Heart right ventricle (tissue), 16 donors: ENCODE measurements at places on chromosomes 7 and 10. TPM values are rescaled to one million over a fixed set of nuclear protein-coding genes. Genes with fewer than 3 reads are reported as not detected.

SLC26A4 gene
- total RNA-seq: 1.2 TPM

FAM53B gene
- 19.0 TPM for total RNA-seq

DNA sequence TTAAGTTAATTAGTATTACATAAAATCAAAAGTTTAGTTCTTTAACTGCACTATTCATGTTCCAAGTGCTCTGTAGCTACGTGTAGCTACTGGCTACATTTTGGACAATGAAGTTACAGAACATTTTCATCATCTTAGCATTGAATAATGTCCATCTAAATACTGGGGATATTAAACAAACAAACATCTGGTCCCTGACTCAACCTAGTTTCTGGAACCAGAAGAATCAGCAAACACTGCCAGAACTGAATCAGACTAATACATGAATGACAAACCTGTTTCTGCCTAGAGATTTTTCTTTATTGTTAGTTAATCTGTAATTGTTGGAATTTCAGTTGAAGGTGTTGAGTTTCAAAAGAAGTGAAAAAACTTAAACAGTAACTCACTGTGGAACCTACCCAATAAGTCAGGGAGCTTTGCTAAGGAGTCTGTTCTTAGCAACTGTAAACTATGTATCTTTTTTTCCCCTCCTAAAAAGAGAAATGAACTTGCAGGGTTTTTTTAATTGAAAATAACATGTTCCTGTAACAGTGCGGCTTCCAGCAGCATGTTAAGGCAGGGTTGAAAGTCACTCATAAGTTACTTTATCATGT, 58.3 kb downstream of the CDK13 start:
- DNase-seq: no peak
- H3K4me3 ChIP-seq: no peak overlapping the region
- H3K36me3 ChIP-seq: no peaks in the 10 kb centered on the region
- H3K27me3 ChIP-seq: no peaks in the 10 kb centered on the region

GRCh38 chr7:157874208-157874816, 537.5 kb downstream of the DNAJB6 start:
- peaks cover 3% of the 10 kb centered on the region for H3K4me1 ChIP-seq
- H3K36me3 ChIP-seq: no peaks in the 10 kb centered on the region
- no peak overlapping the region for H3K27ac ChIP-seq
- peaks cover 4% of the 10 kb centered on the region for H3K27me3 ChIP-seq
- no peak overlapping the region for H3K4me3 ChIP-seq
- DNase-seq: no peak

- no peak overlapping the region for H3K4me3 ChIP-seq
- no peaks in the 10 kb centered on the region for H3K4me1 ChIP-seq
- H3K27ac ChIP-seq: no peak overlapping the region
- DNase-seq: no peak
These were observed 669.3 kb downstream of the AUTS2 start for GRCh38 chr7:70267381-70268120.

DNA sequence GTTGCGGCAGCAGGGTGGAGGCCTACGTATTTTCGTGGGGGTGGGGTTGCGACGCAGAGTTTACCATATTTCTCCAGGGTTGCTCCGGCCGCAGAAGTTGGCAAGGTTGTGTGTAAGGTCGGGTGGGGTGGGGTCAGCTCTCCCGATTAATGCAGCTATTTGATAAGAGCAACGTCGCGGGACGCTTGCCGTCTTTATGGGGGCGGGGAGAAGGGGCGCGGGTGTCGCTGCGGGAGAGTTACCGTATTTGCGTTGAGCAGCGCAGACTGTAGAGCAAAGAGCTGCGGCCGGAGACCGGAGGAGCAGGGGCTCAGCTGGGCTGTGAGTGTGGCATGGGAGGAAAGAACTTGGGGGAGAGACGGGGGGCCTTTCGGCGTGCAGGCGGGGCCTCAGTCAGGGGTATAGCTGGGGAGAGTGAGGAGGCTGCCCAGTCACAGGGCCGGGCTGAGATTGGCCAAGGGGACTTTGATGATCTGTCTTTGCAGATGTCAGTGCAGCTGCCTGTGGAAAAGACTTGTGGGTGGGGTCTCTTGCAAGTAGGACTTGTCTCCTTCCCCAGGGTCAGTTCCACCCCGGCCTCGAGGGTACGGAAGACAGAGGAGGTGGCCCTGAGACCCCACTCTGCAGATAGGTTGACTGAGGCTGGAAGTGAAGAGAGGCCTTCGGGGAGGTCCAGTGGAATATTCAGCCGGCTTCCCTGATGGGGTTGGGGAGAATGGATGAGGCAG, 26.6 kb downstream of the ZNF775 start:
- H3K27ac ChIP-seq: peak overlapping the region; percentile 99
- peaks cover 13% of the 10 kb centered on the region for H3K36me3 ChIP-seq
- no peaks in the 10 kb centered on the region for H3K27me3 ChIP-seq
- H3K4me1 ChIP-seq: peaks cover 32% of the 10 kb centered on the region
- no peak for DNase-seq
- peak overlapping the region; percentile 42 for H3K4me3 ChIP-seq

- peak; percentile 27 for DNase-seq
- H3K4me1 ChIP-seq: no peaks in the 10 kb centered on the region
- no peaks in the 10 kb centered on the region for H3K27me3 ChIP-seq
- H3K27ac ChIP-seq: no peak overlapping the region
- H3K4me3 ChIP-seq: no peak overlapping the region
- H3K36me3 ChIP-seq: no peaks in the 10 kb centered on the region
These were observed 29.1 kb upstream of the CALD1 start for GRCh38 chr7:134750083-134751062.

GRCh38 chr10:122441961-122442360, 12.5 kb upstream of the ARMS2 start:
- DNase-seq: no peak
- H3K27me3 ChIP-seq: no peaks in the 10 kb centered on the region
- no peak overlapping the region for H3K4me3 ChIP-seq
- no peak overlapping the region for H3K27ac ChIP-seq

DNA sequence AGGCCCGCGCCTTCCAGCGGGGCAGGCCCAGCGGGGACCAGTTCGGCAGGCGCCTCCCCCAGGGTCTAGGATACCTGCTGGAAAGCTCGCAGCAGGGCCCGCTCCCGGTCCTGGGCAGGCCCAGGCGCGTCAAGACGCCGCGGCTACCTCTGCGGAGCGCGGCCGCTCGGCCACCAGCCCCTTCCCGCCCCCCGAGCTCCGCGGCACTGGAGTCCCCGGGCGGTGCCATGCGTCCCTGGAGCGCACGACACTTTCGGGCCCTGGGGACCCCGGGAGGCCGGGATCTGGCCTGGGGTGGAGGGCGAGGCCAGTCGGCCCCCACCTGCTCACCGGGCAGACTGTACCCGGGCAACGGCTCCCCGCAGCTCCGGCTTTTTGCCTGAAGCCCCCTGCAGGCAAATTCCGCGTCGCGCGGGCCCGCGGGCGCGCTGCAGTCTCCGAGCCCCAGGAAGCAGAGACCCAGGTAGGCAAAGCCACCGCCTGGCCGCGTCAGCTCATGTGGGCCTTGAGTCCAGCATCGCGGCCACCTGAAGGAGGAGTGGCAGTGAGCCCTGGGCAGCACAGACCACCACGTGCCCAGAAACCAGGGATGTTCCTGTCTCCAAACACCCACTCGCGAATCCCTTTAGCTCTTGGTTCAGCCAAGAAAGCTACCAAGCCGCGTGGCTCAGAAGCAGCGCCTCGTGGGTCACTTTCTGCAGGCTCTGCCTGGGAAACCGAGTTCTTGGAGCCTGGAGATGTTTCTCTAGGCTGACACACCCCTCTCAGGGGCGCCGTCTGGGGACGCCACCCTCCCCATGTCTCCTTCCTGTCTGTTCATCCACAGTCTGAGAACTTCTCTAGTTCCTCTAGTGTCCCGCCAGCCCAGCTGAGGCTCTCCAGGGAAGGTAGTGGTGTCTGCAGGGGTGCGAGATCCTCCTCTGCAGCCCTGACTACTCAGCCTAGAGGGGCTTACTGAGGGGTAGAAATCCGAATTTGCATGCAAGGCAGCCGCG, 46.1 kb upstream of the APBB1IP start:
- no peak overlapping the region for H3K27ac ChIP-seq
- H3K27me3 ChIP-seq: no peaks in the 10 kb centered on the region
- no peaks in the 10 kb centered on the region for H3K4me1 ChIP-seq
- DNase-seq: no peak
- H3K36me3 ChIP-seq: no peaks in the 10 kb centered on the region
- H3K4me3 ChIP-seq: no peak overlapping the region

DNA sequence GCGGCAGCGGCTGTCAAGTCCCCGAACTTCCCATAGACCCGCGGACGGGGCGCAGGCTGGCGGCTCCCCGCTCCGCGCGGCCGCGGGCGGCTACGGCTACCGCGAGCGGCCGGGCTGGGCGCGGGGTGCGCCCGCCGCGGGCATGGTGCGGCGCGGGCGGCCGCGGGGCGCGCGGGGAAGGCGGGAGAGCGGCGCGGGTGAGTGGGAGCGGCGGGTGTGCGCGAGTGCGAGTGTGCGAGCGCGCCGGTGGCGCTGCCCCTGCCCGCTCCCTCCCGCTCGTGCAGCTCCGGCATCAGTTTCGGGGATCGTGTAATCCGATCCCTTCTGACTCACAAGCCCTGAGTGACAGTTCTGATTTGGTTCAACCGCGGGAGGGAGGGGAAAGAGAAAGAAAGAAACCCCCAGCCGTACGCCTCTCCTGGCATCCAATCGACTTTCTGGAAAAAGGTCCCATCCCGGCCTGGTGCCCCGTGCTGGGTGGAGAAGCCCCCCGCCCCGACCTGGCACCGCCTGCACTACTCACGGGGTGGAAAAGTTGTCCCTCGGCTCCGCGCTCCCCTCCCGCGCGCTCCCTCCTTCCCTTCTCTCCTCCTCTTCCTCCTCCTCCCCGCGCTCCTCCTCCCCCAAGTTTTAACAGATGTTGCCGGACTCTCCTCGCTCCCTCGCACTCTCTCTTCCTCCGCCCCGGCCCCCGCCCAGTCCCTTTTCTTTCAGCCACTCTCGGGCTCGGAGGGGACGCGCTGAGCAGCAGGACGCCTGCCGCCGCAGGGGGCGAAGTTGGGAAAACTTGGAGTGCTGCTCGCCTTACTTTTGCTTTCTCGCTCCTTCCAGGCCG, at the start of gene GLI3:
Gene GLI3, minus strand, starts transcription at position 234 of the 835 bp plus-strand sequence. CDS start 13,956 bp downstream, outside the sequence.
- peak; percentile 83 for DNase-seq
- no peaks in the 10 kb centered on the region for H3K27me3 ChIP-seq
- peak within 1 kb of the TSS; percentile 84 for H3K4me3 ChIP-seq
- peaks cover 11% of the 10 kb centered on the region for H3K4me1 ChIP-seq

GRCh38 chr7:121371883-121372282, 24.2 kb downstream of the FAM3C start:
- no peak for DNase-seq
- H3K27me3 ChIP-seq: no peaks in the 10 kb centered on the region
- H3K36me3 ChIP-seq: no peaks in the 10 kb centered on the region
- no peak overlapping the region for H3K27ac ChIP-seq
- H3K4me1 ChIP-seq: peaks cover 13% of the 10 kb centered on the region
- no peak overlapping the region for H3K4me3 ChIP-seq

GRCh38 chr7:17984288-17984687, 43.4 kb downstream of the PRPS1L1 start:
- DNase-seq: no peak
- H3K4me3 ChIP-seq: no peak overlapping the region
- no peaks in the 10 kb centered on the region for H3K27me3 ChIP-seq
- H3K4me1 ChIP-seq: no peaks in the 10 kb centered on the region

- no peak overlapping the region for H3K4me3 ChIP-seq
- no peaks in the 10 kb centered on the region for H3K4me1 ChIP-seq
- no peaks in the 10 kb centered on the region for H3K36me3 ChIP-seq
- no peak overlapping the region for H3K27ac ChIP-seq
These were observed 212.7 kb upstream of the ZNF804B start for GRCh38 chr7:88546808-88547207.
